NCI-H524 treated with DMSO at 0.1 percent for 48 hours (cell line): ENCODE measurements at places on chromosomes 6 and 20.

- DNase-seq: no peak
These were observed 1.2 kb upstream of the HTR1B start for GRCh38 chr6:77464495-77464867.

GRCh38 chr20:57586370-57586793 lies 25.5 kb downstream of the PCK1 start:
- no peak for DNase-seq

GRCh38 chr6:164855281-164855680 lies 454.1 kb downstream of the C6orf118 start:
- no peak for DNase-seq

DNA sequence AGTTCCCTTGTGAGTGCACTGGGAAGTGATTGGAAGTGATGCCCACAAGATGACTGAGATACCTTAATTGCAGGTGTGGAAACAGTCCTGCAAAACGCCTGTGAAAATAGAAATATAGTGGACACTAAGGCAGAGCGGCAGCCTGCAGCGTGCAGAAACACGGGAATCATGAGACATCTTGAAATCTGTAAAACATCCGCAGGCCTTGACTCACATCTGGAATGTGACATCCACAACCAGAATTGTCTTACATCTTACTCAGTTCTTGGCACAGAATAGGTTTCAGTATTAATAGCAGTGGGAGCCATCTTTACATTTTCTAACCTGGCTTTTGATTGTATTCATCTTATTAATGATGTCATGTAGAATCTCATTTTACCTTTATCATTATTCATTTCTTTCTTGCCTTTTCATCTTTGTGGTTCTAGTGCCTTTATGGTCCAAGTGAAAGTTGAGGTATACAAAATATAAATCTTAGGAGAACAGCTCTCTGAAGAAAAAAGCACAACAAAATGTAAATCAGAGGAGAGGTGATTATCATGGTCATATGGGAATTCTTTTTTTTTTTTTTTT lies 44.6 kb downstream of the CDYL start:
- DNase-seq: no peak

- no peak for DNase-seq
These were observed 12.5 kb upstream of the ZDHHC14 start for GRCh38 chr6:157368359-157369049.

GRCh38 chr20:40844332-40844731 lies 155.3 kb upstream of the MAFB start:
- no peak for DNase-seq
